ENCODE measurements at places on chromosomes 13 and 19.
A peak's percentile ranks its signal among the peaks of the same experiment; 100 is the strongest.

- H3K4me3 ChIP-seq, result no peak overlapping the region
- H3K27ac ChIP-seq, result no peak overlapping the region
- no peak for DNase-seq
- H3K36me3 ChIP-seq, result peaks cover 55% of the 10 kb centered on the region
- peaks cover 4% of the 10 kb centered on the region for H3K4me1 ChIP-seq
These were observed 10.8 kb downstream of the PLPPR3 start for GRCh38 chr19:810883-811489.

DNA sequence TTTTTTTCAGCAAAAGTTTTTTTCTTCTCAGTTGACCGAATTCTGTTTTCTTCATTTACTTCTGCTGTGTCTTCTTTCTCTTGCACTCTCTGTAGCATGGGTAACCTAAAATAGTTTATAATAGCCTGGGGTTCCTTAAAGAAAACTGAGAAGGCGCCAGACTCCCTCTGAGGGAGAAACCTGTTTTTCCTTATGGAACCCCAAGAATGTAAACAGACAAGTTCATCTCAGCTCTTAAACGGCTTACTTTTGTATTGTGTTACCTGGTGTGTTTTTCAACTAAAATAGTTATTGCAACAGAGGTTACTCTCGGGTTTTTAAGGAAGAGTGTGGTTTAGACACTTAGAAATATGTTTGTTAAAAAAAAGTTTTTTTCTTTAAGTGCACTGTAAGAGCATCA lies 23.8 kb upstream of the TM9SF2 start:
- H3K4me1 ChIP-seq, result peaks cover 15% of the 10 kb centered on the region
- no peak for DNase-seq
- H3K27me3 ChIP-seq, result no peaks in the 10 kb centered on the region
- H3K4me3 ChIP-seq, result no peak overlapping the region

DNA sequence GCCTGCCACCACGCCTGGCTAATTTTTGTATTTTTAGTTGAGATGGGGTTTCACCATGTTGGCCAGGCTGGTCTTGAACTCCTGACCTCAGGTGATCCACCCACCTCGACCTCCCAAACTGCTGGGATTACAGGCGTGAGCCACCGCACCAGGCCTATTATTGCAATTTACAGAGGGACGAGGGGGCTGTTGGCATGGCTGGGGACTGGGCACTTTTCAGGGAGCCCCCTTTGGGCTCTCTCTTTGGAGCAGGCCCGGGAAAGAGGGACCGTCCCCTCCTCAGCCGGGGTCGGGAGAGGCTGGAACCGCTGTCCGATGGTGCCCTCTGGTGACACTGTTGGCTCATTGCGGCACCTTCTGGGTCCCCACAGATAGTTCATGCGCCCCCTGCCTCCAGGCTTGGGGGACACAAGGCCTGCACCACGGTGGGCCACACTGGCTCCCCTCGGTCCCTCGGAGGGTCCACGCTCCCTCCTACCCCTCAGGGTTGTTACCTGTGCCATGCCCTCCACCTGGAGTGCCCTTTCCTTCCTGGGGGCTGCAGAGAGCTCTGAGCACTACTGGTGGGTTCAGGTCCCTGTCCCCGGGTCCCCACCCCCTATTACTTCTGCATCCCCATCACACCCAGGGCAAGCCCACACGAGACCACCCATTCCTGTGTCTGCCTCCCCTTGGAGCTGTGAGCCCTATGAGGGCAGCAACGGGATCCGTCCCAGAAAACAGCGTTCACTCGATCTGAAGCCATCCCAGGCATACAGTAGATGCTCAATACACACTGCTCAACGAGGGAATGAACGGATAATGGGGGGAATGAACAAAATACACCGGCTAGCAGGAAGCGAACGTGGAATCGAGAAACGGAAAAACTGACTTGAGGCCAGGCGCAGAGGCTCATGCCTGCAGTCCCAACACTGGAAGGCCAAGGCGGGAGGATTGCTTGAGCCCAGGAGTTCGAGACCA lies 12.5 kb downstream of the FEM1A start:
- peak; percentile 72 for DNase-seq
- no peaks in the 10 kb centered on the region for H3K36me3 ChIP-seq
- no peak overlapping the region for H3K4me3 ChIP-seq
- H3K27me3 ChIP-seq, result no peaks in the 10 kb centered on the region

DNA sequence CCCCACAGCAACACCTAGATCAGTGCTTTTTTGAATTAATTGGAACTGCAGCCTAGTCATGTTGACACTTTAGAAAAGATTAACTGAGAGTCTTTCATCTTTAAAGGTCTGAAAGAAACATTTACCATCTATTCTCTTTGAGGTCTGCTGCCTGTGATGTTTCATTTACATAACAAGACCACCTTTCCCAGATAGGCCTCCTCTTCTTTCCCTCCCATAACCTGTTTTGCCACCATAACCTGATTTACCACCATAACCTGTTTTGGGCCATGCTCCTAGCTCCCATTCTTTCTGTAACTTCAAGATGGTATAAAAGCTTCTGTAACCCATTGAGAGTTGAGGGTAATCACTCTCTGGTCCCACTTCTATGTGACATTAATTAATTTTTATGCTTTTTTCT lies 320.8 kb downstream of the PCDH20 start:
- H3K4me1 ChIP-seq, result no peaks in the 10 kb centered on the region
- no peaks in the 10 kb centered on the region for H3K36me3 ChIP-seq
- H3K4me3 ChIP-seq, result no peak overlapping the region
- no peaks in the 10 kb centered on the region for H3K27me3 ChIP-seq
- no peak overlapping the region for H3K27ac ChIP-seq

DNA sequence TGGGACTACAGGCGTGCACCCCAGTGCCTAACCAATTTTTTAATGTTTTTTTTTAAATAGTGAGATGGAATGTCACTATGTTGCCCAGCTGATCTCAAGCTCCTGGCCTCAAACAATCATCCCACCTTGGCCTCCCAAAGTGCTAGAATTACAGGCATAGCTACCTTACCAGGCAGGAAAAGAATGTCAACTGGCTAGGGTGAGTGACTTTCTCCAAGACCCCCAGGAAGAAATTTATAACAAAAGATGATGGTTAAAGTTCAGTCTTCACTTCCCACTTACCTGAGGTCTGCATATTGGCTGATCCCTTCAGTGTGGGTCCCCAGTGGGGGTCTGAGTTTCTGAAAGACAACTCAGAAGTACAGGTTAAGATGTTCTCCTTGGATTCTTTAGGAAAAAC lies 893.0 kb downstream of the UQCRFS1 start:
- DNase-seq, result no peak
- no peaks in the 10 kb centered on the region for H3K27me3 ChIP-seq
